Muscle of arm (tissue), 14 donors: ENCODE measurements at places on chromosomes 13 and 19. TPM values are rescaled to one million over a fixed set of nuclear protein-coding genes. Genes with fewer than 3 reads are reported as not detected.

DNA sequence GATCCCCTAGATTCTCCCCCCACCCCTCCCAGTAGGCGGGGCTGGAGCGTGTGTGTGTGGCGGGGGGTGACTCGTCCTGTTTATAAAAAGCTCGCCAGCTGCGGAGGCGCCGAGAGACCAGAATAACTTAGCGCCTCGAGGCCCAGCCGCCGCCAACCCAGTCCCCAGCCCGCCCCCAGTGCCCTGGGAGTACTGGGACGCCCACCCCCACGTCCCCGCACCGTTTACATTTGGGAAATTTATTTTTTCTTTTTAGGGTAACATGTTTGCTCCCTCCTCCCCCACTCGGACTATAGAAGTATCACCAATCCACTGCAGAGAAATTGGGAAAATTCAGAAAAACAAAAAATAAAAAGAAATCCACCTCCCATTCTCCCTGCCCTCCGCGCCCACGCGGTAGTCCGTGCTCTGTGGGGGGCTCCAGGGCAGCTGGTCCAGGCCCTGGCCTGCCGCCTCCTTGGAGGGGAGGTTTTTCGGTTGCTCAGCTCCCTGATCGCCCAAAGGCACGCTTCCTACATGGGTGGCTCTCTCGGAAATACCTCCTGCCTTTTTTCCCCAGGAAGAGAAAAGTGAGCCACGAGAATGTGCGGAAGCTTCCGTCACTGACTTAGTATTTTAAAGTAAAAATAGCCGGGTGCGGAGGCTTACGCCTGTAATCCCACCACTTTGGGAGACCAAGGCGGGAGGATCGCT lies 1.5 kb upstream of the RAB3A start:
- DNase-seq = peak; percentile 35

GRCh38 chr19:34317311-34317927 lies 47.6 kb upstream of the GPI start:
- no peak for DNase-seq

ATP8A2 gene
- 1.3 TPM for polyA plus RNA-seq

RNF225 gene
- not detected for polyA plus RNA-seq

ZNF234 gene
- 7.3 TPM for polyA plus RNA-seq
